ENCODE measurements at places on chromosomes 16 and 17. TPM values are rescaled to one million over a fixed set of nuclear protein-coding genes. Genes with fewer than 3 reads are reported as not detected.

The KRTAP4-5 gene
- total RNA-seq: not detected

The QRICH2 gene
- total RNA-seq: 1.1 TPM

The GPR142 gene
- not detected for total RNA-seq

The ZNF423 gene
- total RNA-seq: 3.3 TPM

The IRX3 gene
- 80.2 TPM for total RNA-seq

The SSTR5 gene
- 6.5 TPM for total RNA-seq

The ZSWIM7 gene
- total RNA-seq: 24.1 TPM

The HES7 gene
- not detected for total RNA-seq

The VWA3A gene
- 0.25 TPM for total RNA-seq

The CLEC19A gene
- not detected for total RNA-seq

The PRAC1 gene
- total RNA-seq: not detected

The LIG3 gene
- total RNA-seq: 17.1 TPM

The NKD1 gene
- 0.37 TPM for total RNA-seq

The KRT25 gene
- not detected for total RNA-seq

The NR1D1 gene
- 33.6 TPM for total RNA-seq

The CCL14 gene
- total RNA-seq: 1.4 TPM

The CCL8 gene
- not detected for total RNA-seq

The CDK5RAP3 gene
- total RNA-seq: 52.2 TPM

The PIRT gene
- total RNA-seq: not detected

The ZKSCAN2 gene
- 6.1 TPM for total RNA-seq

The RBFOX1 gene
- 68.1 TPM for total RNA-seq

The CCL18 gene
- 4.1 TPM for total RNA-seq

The CES5A gene
- not detected for total RNA-seq

The SYT17 gene
- total RNA-seq: 0.54 TPM

The CDRT15 gene
- total RNA-seq: not detected

The PSMD7 gene
- total RNA-seq: 101 TPM

The PIPOX gene
- total RNA-seq: 0.26 TPM

The TMEM100 gene
- 9.3 TPM for total RNA-seq

The C16orf96 gene
- total RNA-seq: 0.13 TPM

The PAGR1 gene
- total RNA-seq: 10.9 TPM

The ITGB4 gene
- 6.8 TPM for total RNA-seq

The CENPX gene
- total RNA-seq: 19.4 TPM

The KCNH6 gene
- total RNA-seq: not detected

The SEPTIN1 gene
- 1.5 TPM for total RNA-seq

The VASN gene
- total RNA-seq: 3.8 TPM

The TBC1D3L gene
- 2.3 TPM for total RNA-seq

The MT4 gene
- not detected for total RNA-seq
